ENCODE measurements at places on chromosomes 16 and 17.

DNA sequence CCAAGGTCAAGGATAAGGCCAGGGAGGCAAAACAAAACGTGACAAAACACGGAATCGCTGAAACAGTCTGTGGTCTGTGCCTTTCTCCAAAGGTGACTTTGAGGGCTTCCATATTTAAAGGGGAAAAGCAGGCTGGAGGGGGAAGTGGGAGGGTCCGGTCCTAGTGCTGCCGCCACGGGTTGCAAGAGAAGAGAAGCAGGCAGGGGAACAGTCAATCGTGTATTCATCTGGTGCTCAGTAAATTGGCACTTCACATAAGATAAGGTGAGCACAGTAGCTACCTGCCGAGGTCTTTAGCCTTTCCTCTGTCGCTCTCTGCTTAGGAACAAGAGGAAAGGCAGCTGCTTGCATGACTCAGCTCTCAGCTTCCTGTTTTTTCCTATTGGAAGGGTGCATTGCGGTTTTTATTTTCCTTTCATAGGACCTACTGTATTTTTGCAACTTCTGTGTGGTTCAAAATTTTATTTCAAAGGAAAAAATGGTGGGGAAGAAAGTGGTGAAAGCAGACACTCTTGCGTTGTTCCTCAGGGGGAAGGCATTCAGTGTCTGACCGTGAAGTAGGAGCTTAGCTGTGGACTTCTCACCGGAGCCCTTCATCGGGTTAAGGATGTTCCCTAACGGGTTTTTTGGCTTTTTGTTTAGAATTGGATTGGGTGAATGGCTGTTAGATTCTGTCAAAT, 7.1 kb upstream of the LGALS3BP start:
- peak; percentile 83 for DNase-seq

- DNase-seq, result no peak
Measured at GRCh38 chr16:54351171-54351570, 64.6 kb upstream of the IRX3 start.

- no peak for DNase-seq
Measured at GRCh38 chr17:75535119-75535537, 9.6 kb downstream of the LLGL2 start.

- DNase-seq, result no peak
Measured at GRCh38 chr16:28592979-28593553, 3.8 kb downstream of the SULT1A2 start.

GRCh38 chr17:14268264-14268663, 31.6 kb upstream of the CDRT15 start:
- DNase-seq, result no peak
